ENCODE measurements at places on chromosomes 6 and 20.
A peak's percentile ranks its signal among the peaks of the same experiment; 100 is the strongest.

DNA sequence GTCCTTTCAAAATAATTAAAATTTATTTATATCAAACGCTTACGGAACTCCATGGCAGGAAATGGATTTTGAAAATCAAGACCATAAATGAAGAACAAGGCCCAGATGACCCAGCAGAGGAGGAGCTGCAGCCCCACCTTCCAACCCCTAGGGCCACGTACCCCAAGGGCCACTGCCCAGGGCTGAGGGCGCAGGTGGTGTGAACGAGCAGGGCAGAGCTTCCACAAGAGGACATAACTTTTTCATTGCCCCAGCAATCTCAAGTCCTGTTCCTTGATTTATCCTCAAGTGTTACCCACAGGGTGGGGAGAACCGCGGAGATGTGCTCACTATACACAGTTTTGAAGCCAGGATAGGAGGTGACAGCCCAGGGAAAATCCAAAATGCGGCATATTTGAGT is 42.8 kb downstream of the PSMG4 start:
- no peaks in the 10 kb centered on the region for H3K27me3 ChIP-seq
- no peak overlapping the region for H3K27ac ChIP-seq

DNA sequence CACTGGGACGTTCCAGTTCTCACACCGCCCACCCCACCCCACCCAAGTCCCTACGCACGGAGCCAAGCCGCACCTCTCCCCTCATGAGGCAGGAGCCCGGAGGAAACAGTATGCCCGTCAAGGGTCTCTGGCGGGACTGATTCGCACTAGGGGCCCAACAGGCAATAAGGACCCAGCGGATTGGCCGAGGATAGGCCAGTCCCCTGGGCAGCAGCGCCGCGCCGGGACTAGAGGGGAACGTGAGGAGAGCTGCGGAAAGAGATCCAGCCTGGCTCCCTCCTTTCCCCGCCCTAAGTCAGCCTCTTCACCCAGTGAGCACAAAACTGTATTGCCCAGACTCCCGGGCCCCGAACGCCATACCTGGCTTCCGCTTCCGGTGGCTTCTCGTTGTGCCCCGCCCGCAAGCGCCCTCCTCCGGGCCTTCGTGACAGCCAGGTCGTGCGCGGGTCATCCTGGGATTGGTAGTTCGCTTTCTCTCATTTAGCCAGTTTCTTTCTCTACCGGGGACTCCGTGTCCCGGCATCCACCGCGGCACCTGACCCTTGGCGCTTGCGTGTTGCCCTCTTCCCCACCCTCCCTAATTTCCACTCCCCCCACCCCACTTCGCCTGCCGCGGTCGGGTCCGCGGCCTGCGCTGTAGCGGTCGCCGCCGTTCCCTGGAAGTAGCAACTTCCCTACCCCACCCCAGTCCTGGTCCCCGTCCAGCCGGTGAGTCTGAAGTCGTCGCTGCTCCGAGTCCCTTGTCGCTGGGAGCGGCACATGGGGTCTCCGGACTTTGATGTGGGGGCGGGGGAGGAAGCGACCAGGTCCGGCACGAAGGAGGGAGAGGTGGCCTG is at the start of gene CSNK2B:
TSS of gene CSNK2B (plus strand) at position 580 of the 836 bp plus-strand sequence. CDS start 752 bp downstream, outside the sequence.
- H3K36me3 ChIP-seq: peaks cover 44% of the 10 kb centered on the region
- H3K4me3 ChIP-seq: peak within 1 kb of the TSS; percentile 92
- H3K27me3 ChIP-seq: no peaks in the 10 kb centered on the region
- DNase-seq: peak; percentile 96
- peaks cover 38% of the 10 kb centered on the region for H3K4me1 ChIP-seq
- H3K27ac ChIP-seq: peak within 1 kb of the TSS; percentile 97

DNA sequence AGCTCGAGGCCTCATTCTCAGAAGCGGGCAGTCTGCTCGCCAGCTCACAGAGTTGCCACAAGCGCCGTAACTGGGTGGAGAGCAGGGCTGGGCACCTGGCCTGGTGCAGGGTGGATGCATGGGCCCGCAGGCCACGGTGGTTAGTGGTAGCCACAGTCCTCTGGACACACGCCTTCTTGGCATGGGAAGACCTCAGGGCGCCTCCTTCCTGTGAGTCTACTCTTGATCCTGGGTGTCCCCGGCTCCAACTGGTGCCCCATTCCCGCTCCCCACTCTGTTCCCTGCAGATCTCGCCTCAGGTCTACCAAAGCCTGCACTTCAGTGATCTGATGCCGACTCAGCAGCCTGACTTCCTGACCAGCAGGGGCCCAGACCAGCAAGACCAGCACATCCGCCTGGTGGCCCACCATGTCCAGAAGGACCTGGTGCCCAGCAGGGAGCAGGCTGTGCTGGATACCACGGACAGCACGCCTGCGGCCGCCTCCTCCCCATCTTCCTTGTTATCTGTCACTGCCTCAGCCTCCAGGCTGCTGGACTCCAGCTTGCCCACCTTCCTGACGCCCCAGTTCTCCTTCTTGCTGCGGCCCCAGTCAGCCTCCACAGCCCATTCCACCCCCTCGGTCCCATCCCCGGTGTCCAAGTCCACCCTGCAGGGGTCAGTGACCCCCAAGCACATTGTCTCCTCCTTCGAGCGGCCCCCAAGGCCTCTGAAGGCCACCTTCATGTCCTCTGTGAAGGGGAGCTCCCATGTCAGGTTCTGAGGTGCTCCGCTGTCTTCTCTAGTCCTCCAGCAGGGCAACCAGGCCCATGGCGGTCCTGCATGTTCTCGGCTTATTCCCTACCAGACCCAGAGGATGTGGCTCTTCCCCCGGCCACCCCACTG is 43.1 kb downstream of the SUN5 start:
- no peaks in the 10 kb centered on the region for H3K27me3 ChIP-seq
- H3K27ac ChIP-seq: no peak overlapping the region
- no peak for DNase-seq
- no peak overlapping the region for H3K4me3 ChIP-seq
- peaks cover 11% of the 10 kb centered on the region for H3K4me1 ChIP-seq
- H3K36me3 ChIP-seq: no peaks in the 10 kb centered on the region

DNA sequence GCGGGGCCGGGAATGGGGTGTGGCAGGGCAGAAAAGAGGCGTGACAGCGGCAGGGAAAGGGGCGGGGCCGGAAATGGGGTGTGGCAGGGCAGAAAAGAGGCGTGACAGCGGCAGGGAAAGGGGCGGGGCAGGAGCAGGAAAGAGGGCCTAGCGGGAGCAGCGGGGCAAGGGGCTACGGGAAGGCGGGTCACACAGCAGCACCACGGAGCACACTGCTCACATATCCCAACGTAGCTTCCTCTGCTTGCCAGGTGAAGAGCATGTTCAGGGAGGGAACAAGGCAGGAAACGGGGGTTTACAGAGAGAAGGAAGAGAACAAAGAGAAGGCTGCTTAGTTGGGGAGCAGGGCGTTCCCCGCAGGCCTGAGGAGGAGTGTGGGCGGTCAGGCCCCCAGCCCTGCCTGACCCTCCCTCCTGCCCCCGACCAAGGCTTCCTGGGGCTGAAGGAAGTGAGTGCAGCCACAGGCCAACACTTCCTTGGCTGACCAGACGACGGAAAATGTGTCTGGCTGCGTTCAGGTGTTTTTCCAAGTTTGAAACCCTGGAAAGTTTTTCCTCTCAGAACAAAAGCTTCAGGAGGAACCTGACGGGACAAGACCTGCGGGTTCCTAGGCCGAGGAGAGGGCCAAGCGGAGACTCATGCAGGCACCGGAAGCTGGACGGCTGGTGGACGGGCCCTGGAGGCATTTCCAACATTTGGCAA is 13.8 kb downstream of the UCKL1 start:
- no peaks in the 10 kb centered on the region for H3K27me3 ChIP-seq
- H3K4me3 ChIP-seq: no peak overlapping the region
- H3K27ac ChIP-seq: peak overlapping the region; percentile 42
- no peak for DNase-seq

GRCh38 chr6:118683881-118684872 is 32.8 kb upstream of the CEP85L start:
- no peak overlapping the region for H3K27ac ChIP-seq
- H3K4me3 ChIP-seq: no peak overlapping the region
- peaks cover 10% of the 10 kb centered on the region for H3K4me1 ChIP-seq

All from effector memory CD4-positive, alpha-beta T cell (primary cell).